Myocyte (in vitro differentiated cells): ENCODE measurements at places on chromosomes 13 and 19.

- no peak for DNase-seq
Measured at GRCh38 chr13:26989957-26990713, 181.5 kb downstream of the USP12 start.

DNA sequence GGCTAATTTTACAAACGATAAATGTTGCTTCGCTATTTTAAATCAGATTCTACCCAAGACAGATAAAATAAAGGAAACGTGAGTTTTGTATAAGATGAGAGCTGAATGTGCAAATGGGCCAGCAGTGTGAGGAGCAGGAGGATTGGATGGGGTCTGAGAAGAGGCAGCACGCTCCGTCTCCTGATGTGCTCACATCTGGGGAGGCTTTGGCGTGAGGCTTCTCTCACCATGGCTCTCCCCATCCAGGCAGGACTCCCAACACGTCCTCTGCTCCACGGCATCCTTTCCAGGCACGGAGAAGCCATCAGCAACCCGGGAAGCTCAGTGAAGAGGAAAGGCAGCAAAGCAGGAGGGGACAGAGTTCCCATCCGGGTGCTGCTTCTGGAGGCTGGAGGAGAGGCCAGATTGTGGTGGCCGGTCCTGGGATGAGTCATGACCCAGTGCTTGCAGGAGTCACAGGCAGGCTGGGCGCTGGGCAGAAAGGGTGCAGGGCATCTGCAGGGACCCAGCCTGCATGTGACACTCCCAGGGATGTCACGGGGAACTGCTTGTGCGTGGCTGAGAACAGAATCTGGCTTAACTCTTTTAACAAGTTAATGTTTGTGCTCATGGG, 47.5 kb downstream of the ZNF536 start:
- no peak for DNase-seq

- peak; percentile 95 for DNase-seq
Measured at GRCh38 chr19:32691291-32691951, at the start of gene NUDT19. NUDT19 (plus strand) TSS chr19:32691821; CDS start chr19:32691961, 140 bp downstream.

GRCh38 chr13:109114162-109114561, 484.8 kb downstream of the MYO16 start:
- no peak for DNase-seq

GRCh38 chr13:44713788-44714469, 137.8 kb upstream of the TSC22D1 start:
- DNase-seq: peak; percentile 91

DNA sequence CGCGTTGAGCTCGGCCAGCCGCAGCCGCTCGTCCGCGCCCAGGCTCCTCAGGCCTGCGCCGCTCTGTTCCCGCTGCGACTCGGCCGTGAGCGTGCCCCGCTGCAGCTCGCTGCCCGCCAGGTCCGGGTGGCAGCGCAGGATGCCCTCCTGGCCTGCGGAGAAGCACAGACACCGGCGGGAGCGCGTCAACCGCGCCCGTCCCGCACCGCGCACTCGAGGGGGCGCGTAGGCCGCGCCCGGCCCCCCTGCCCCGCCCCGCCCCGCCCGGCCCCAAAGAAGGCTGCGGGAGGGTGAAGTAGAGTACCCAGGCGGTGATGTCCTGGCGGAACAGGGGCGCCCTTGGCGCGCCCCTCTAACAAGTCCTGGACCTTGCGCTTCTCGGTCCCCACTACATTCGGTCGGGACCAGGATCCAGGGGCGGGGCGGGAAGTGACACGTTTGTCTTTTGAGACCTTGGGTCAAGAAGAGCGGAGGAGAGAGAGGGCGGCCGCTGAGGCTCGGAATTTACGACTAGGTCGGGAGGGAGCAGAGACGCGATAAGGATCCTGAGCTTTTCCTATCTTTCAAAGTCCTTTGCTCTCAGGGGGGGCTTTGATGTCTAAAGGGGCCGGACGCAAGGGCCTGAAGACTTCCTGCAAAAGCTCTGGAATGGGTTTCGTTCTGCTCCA, 9.3 kb upstream of the CDX2 start:
- no peak for DNase-seq

- peak; percentile 88 for DNase-seq
Measured at GRCh38 chr13:79637133-79637763, 156.3 kb downstream of the NDFIP2 start.

- DNase-seq: no peak
Measured at GRCh38 chr19:45972081-45972946, 1.4 kb downstream of the NOVA2 start.

DNA sequence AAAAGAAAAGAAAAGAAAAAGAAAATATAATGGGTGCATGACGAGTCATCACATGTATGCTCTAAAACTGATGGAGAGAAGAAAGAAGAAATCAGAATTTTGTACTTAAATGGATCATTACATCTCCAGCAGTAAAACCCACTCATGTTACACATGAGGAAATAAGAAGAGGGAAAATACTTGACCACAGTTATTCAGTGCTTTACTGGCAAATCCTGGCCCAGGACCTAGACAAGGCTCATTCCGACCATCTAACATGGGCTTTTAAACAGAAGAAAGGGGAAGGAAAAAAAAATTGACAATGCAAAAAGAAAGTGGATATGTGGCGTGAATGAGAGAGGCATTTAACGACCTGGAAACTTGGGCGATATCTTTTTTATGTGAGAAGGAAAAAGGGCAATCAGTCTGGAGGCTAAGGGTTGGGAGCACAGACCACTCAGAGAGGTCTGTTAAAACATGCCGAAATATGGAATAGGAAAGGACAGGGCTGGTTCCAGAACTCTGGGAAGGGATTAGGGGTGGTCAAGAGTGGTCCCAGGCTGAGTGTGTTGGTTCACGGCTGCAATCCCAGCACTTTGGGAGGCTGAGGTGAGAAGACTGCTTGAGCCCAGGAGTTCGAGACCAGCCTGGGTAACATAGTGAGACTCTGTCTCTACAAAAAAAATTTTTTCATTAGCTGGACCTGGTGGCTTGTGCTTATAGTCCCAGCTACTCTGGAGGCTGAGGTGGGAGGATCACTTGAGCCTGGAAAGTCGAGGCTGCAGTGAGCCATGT, 1.6 kb downstream of the SIGLECL1 start:
- no peak for DNase-seq

- DNase-seq: no peak
Measured at GRCh38 chr19:38139122-38139521, 84.9 kb downstream of the DPF1 start.

DNA sequence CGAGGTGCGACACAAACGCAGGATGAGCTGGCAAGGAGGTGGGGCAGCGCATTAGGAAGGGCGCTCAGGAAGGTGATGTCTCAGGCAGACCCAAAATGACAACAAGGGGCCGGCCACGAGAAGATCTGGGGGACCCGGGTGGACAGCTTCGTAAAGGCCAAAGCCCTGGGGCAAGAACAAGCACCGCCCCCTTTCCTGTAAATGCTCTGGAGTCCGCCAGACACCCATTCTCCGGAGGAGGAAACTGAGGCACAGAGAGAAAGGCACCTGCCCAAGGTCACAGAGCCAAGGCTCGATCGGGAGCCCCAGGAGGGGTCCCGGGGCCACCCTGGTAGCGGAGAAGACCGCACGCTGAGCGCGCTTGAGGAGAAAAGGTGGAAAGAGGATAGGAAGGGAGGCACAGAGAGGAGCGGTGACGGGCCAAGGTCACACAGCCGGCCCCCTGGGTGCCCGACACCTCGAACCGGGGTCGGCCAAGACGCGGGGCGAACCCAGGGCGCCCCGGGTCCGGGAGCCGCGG, 571 bp downstream of the SAFB2 start:
- DNase-seq: peak; percentile 19

GRCh38 chr13:32582281-32582680, 4.0 kb upstream of the PDS5B start:
- no peak for DNase-seq

DNA sequence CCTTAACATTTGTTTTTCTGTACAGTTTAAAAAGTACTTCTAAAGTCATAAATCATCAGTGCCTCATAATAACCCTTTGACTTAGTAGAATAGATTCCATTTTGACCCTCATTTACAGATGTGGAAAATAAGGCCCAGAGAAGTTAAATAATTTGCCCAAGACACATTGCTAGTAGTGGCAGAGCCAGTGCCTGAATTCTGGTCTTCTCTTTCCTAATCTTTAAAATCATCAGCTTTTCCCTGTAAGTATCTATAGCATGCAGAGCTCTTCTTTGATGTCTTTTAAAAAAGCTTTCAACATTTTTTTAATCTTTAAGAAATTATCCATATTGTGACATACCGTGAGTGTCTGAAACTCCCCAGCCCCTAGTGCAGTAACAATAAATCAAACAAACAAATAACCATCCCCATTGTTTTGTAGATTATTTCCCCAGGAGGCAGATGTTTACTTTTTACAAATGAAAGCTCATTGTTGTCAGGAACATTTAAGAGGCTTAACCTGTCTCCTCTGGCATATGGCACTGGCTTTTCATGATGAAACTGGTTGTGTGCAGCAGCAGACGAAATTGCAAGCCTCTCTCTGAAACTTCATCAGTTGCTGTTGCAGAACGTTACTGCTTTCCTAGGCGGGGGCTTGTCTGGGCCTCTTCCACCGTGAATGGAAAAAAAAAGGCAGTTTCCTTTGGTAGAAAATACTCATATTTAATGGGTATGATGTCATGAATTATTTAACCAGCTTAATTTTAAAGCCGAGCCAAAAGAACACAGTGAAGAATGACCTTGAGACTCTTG, 31.7 kb upstream of the PCDH8 start:
- no peak for DNase-seq

DNA sequence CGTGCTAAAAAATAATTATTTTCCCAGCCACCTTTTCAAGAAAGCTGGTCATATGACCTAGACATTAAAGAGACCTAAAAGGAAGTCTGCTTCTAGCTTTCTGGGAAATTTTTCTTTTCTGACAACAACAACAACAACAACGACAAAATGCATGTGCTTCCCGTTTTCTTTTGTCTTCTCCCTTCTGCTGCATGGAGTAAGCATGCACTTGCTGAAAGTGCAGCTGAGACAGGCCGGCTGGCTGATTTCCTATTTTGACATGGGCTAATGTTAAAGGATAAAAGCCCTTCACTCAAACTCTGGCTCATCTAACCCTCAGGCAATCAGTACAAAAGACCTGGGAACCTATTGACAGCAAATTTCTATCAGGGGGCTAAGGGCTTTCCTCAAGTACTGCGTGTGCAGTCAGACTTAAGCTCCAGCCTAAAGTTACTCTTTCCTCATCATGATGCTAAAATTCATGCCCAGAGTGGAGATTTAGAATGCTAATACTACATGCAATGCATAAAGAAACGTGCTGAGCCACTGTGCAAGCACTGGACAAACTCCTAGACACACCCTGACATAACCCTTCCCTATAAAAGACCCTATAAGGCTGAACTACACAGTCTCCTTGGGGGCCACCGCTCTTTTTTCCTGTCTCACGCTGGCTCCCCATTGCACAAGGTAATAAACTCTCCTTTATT, 811.1 kb downstream of the UQCRFS1 start:
- no peak for DNase-seq

DNA sequence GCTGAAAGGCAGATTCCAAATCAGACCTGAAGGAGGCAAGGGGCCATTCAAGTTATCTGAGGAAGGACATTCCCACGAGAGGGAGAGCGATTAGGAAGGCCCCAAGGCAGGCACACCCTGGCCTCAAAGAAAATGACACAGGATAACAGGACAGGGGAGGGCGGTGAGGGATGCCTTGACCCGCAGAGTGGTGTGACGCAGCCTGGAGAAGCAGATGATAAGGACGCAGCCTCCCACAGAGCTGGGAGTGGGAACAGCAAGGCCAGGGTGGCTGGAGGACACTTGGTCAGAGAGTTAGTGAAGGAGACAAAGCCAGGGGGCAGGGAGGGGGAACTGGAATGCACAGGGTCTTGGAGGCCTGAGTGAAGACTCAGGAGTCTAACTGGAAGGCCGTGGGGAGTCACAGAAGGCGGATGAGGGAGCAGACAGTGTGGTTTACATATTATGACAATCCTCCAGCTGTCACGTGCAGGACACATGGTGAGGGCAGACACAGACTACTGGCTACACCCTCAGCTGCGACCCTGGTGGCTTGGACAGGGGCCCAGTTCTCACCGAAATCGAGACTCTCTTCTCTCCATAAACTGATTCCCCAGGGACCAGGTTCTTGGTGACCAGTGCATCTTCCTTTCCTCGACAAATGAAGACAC, 5.8 kb upstream of the DYRK1B start:
- peak; percentile 82 for DNase-seq

- no peak for DNase-seq
Measured at GRCh38 chr13:73038064-73038463, 20.7 kb upstream of the KLF5 start.

- no peak for DNase-seq
Measured at GRCh38 chr13:42318570-42318969, 46.6 kb downstream of the AKAP11 start.

DNA sequence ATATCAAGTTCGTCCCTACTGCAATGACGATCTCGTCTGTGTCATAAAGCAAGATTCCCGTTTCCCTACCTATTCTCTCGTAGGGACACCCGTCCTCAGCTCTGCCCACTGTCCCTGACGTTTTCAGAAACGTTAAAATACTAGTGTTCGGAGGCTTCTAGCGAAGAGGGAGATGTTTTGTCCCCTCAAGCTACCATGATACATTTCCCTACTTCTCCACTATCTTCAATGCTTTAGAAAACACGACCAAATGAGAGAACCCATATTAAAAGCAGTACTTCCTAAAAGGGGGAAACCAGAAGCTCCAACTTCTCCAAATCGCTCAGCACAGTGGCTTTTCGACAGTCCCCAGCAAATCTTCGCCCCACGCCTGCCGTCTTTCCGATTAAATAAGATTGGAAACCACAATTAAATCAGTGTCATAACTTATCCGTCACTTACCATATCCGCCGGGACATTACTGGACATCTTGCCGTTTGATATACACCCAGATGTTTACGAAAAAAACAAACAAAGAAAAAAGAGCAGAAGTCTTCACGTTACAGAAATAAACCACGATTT, 1.3 kb downstream of the UBL3 start:
- DNase-seq: peak; percentile 34

- no peak for DNase-seq
Measured at GRCh38 chr13:73661687-73662425, 472.3 kb downstream of the KLF12 start.

DNA sequence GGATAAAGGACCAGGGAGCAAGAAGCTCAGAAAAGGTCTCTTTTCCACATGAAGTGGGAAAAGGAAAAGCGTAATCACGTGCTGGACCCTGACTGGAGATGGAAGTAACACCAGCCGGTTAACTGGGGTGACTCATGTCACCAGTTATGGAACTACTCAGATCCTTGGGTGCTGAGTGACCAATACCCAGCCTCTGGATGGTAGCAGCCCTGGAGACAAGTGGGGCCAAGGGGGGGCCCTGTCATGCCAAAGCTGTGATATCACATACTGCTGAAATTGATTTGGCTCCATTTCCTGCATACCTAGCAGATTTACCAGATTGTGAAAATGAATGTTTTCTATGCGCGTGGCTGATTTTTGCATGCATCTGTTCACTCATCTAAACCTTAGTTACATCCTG, 158.9 kb downstream of the ZIC5 start:
- peak; percentile 33 for DNase-seq

DNA sequence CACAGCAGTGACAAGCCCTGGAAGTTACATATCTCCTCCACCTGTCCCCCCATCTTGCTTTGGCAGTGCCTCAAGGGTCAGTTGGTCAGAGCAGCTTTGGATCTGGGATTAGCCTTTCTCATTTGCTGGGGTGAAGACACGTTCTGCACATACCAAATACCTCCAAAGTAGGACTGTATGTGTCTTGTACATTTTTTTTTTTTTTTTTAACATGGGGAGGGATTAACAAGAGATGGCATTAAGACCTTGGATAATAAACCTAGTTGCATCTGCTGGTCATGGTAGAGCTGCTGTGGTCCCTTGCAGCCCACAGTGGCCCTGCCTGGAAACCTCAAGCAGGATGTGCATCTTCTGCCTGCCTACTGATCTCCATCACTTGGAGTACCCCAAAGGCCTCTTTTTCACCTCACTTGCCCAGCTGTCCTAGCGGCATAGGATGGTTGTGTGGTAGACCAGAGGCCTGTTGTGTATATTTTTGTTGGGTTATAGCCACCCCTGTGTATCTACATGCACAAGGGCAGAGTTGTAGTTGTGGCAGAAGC, 2.5 kb downstream of the RPS19 start:
- DNase-seq: no peak
